ENCODE measurements at places on chromosomes 2 and 18.

DNA sequence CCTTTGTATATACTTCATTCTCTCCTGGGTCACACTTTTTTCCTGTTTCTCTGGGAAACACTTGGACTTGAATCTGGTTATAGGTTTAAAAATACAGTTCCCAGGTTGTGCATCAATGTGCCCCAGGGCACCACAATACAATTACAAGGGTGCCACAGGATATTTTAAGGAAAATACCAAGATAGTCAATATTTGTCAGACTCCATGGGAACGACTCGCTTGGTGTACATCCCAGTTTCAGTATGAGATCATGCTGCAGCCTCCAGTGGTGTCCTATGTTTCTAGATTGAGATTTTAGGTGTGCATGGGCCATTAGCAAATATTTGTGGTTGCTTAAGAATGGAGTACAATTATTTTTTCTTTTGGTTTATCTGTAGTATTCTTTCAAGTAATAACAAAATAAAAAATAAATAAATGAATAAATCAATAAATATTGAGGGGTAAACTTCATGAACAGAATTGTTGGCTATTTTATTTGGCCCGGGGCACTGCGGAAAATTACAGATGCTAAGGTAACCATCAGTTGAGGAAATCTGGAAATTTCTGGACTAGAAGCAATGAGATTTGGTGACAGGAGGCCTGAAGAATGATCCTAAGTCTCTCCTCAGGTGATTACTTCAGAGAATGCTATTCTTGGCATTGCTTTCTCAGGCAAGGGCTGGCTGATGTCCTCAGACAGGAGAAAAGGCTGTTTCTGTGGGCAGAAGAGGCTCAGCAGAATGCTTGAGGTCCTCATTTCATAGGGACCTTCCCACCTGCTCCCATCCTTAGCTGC, 649.3 kb upstream of the SOX11 start:
- DNase-seq, result no peak

GRCh38 chr2:196482119-196483065, 157.1 kb upstream of the CCDC150 start:
- no peak for DNase-seq

DNA sequence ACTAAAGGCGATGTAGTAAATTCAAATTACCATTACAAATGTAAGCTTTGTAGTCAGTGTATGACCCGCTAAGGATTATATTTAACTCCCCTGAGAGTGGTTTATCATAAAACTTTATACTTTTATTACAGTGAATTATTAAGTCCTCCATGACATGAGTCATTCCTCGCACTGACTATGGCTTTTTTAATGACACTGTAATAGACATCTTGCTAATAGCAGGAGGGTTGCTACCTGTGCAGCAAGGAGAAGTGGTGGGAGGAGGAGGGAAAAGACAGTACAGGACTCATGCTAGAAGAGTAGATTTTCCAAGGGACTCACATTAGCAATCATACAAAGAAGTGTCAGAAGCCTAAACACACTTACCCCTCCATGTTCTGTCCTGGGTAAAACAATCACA, 556.1 kb downstream of the BCL11A start:
- no peak for DNase-seq

DNA sequence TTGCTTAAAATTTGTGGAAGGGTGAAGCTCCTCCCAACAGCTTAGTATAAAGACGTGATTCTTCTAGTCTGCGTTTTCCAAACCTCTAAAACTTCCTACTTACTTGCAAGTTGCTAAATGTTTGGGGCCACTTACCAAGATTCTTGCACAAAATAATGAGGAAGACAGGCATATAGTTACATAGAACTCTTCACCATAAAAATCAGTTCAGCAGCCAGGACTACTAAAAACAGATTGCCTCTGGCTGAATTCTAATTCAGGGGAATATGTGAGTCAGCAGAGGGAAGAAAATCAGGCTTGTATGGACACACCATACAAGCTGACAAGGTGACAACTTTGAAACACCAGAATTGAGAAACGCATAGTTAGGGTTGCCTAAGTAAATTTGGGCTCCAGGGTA, 2.8 kb upstream of the PEX13 start:
- no peak for DNase-seq

DNA sequence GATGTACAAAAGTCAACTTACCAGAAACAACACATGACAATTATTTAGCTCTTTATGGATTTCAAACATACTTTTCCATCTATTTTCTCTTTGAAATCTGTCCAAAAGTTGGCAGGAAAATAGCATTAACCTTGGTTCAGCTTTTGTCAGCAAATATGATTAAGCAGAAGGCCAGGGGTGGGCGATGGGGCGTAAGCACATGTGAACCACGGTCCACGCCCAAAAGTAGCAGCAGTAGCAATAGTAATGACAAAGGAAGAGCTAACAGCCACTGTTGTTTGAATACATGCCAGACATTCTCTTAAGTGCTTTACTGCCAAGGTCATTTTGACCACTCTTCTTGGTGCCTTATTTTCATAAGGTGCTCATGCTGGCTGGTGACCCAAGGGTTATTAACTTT, 73.5 kb downstream of the ANTXR1 start:
- DNase-seq, result no peak

DNA sequence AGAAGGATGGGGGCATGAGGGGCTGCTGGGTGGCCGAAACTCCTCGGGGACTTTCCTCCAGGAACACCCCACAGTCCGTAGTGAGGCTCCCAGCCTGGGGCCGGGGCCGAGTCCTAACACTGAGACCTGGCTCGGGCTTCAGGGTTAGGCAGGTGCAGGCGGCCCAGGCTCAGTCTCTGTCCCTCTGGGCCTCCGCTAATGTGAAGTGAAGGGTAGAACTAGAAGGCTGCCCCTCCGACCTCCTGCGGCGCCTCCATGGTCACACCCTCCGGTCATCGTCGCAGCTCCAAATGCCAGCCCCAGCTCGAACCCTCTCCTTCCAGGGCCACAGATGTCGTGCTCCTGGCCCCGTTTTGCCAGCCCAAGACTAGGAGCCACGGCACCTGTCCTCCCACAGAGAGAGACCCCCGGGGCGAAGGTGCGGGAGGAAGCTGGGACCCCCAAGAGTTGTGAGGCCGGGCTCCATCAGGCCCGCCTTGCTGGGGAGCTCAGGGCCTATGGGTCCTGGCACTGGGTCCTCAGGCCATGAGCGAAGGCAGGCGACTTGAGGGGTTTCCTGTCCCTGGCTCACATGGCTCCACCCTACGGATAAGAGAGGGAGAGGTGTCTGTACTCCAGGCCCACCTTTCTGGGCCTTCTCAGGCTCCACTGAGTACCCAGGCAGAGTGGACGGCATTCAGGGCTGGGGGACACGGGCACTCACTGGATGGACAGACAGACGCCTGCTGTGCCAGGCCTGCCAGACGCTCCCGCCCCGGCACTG, 797 bp downstream of the ANO7 start:
- no peak for DNase-seq

DNA sequence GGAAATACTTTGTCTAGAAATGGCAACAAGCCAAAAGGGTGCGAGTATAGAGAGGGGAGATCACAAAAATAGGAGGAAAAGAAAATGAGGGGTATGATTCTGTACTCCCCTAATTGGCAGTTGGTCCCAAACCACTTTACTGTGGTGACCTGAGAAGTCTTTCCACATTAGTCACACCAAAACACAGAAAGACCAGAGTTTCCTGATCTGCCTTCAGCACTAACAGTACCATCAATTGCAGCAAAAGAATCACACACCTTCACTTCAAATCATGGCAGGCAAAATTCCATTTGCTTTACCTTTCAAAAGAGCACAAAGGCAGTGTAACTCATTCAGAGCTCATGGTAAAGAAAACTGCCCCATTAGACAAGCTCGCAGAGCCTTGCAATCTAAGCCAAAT, 86.8 kb downstream of the ALK start:
- DNase-seq, result no peak

GRCh38 chr2:55968941-55969340, 45.4 kb upstream of the EFEMP1 start:
- no peak for DNase-seq
